Astrocyte (in vitro differentiated cells and primary cell): ENCODE measurements at places on chromosomes 1 and 21. TPM values are rescaled to one million over a fixed set of nuclear protein-coding genes. Genes with fewer than 3 reads are reported as not detected.

The TTC4 gene
- 18.4 and 18.8 TPM in 2 replicates for total RNA-seq

The LPAR3 gene
- total RNA-seq: 0.70 and 0.91 TPM in 2 replicates

The HAO2 gene
- total RNA-seq: not detected in 2 replicates

DNA sequence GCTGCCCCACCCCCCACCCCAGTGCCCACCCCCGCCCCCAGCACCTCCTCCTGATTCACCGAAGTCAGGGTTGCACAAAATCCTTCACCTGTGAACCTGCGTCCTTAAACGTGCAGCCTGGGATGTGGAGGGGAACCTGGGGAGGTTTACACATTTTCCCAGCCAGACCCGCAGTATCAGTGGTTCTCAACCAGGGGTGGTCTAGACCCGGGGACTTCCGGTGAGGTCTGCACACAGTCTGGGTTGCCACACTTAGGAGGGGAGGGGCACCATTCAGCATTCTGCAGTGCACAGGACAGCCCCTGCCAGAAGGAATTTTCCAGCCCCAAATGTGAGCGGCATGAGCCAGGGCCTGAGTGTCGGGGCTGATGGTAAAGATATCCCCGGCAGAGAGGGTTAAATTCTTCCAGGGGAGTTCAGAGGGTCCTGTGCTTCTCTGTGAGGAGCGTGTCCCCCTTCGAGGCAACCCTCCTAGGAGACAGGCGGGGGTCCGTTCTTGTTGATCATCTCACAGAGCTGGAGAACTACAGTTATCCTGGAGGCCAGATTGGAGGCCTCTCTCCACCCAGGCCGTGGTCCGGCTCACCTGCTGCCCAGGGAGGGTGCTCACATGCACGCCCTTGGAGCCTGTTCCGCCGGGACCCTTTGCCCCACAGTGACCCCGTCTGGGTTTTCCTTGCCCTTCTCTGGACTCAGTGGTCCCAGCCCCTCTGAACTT lies 113.6 kb downstream of the SIK1 start:
- DNase-seq: no peak
- H3K27me3 ChIP-seq: no peaks in the 10 kb centered on the region
- H3K36me3 ChIP-seq: no peaks in the 10 kb centered on the region
- no peak overlapping the region for H3K4me3 ChIP-seq
- no peak overlapping the region for H3K27ac ChIP-seq
- no peaks in the 10 kb centered on the region for H3K4me1 ChIP-seq

GRCh38 chr1:60849401-60849800 lies 233.0 kb upstream of the NFIA start:
- H3K27me3 ChIP-seq: no peaks in the 10 kb centered on the region
- no peaks in the 10 kb centered on the region for H3K36me3 ChIP-seq
- DNase-seq: no peak
- no peak overlapping the region for H3K4me3 ChIP-seq

The SLFNL1 gene
- 0.14 and 0.18 TPM in 2 replicates for total RNA-seq

The VPS72 gene
- total RNA-seq: 59.0 and 62.2 TPM in 2 replicates

GRCh38 chr1:180502361-180503279 lies at the start of gene ACBD6:
ACBD6 (minus strand) TSS chr1:180502577; CDS start chr1:180502266, 311 bp downstream.
- no peaks in the 10 kb centered on the region for H3K27me3 ChIP-seq
- peaks cover 2% of the 10 kb centered on the region for H3K36me3 ChIP-seq
- peak within 1 kb of the TSS; percentile 92 for H3K27ac ChIP-seq
- no peaks in the 10 kb centered on the region for H3K4me1 ChIP-seq

The GUK1 gene
- total RNA-seq: 214 and 217 TPM in 2 replicates

GRCh38 chr21:29641001-29641634 lies 298.7 kb downstream of the GRIK1 start:
- no peaks in the 10 kb centered on the region for H3K27me3 ChIP-seq
- no peak for DNase-seq
- H3K4me3 ChIP-seq: no peak overlapping the region
- no peaks in the 10 kb centered on the region for H3K4me1 ChIP-seq
- H3K36me3 ChIP-seq: no peaks in the 10 kb centered on the region
- H3K27ac ChIP-seq: no peak overlapping the region

The TNFRSF18 gene
- 0.65 and 0.66 TPM in 2 replicates for total RNA-seq

The TFAP2E gene
- 0.41 and 0.48 TPM in 2 replicates for total RNA-seq

DNA sequence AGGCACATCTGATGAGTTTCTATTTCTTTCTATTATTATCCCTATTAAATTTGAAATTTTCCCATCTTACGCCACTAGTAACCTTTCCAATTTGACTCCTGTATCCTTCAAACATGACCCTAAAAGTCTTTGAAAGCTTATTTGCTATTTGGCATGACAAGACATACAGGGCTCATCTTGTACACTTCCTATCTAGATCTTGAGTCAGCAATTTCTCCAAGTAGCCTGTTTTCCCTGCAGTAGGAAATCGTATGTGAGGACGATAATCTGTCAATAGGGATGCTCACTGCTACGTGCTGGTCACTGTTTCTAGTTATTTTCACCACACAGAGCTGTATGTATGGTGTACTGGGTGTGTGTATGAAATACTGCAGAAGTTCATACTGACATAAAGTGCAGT lies 142.7 kb downstream of the CDC42BPA start:
- no peak overlapping the region for H3K27ac ChIP-seq
- no peak overlapping the region for H3K4me3 ChIP-seq
- H3K36me3 ChIP-seq: no peaks in the 10 kb centered on the region
- H3K4me1 ChIP-seq: no peaks in the 10 kb centered on the region
- H3K27me3 ChIP-seq: no peaks in the 10 kb centered on the region

DNA sequence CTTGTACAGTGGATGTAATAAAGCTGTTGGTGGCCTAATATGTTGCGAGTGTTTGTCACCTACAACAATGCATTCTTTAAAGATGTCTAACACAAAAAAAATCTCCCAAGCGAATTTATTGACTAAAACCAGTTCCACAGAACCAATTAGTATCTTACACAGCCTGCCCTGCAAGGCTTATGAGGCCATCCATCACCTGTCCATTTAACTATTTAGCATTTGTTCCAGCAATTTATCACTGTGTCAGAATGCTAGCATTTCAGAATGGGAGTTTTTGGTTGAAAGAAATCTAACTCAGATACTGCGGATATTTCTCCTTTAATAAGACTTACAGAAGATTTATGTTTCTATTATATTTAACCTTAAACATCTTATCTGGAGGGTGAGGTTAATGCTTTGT lies 831.1 kb upstream of the PRMT6 start:
- H3K4me1 ChIP-seq: peaks cover 9% of the 10 kb centered on the region
- no peaks in the 10 kb centered on the region for H3K27me3 ChIP-seq
- H3K36me3 ChIP-seq: no peaks in the 10 kb centered on the region
- peak; percentile 9 for DNase-seq
- H3K4me3 ChIP-seq: no peak overlapping the region
- no peak overlapping the region for H3K27ac ChIP-seq

The TIE1 gene
- 0.87 and 0.98 TPM in 2 replicates for total RNA-seq

The KCNE1 gene
- 0.43 and 0.73 TPM in 2 replicates for total RNA-seq
